ENCODE measurements at places on chromosomes 12 and 14.

DNA sequence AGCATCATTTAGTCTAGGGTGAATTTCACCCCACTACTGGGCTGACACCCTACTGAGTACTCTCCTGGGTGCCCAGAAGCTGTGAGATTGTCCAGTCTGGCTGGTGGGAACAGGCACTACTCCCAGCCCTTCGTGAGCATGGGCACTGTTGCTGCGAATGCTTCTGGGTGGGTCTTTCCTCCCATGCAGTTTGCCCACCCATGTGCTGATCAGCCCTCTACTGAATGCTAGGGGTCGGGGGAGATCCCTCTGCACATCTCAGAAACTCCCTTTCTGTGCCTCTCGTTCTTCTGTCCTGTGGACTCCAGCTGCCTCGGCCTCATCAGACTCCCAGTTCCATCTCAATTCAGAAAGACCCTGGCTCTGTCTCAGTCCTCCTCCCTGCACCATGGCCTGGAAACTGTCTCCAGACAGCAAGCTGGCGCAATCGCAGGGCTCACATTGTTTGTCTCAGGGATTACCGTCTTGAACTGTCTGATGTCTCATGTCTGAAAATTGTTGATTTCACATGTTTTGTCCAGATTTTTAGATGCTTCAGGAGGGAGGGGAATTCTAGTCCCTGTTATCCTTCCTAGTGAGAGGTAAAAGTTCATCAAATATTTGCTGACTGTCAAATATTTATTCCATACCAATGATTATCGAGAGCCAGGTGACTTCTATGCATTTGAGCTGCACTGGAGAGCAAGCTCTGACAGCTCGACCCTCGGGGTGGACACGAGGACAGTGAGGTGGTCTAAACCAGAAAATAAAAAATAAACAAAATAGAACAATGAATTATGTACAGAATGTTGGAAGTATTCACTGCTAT is 316.6 kb upstream of the RTL1 start:
- DNase-seq, result no peak

- DNase-seq, result no peak
Measured at GRCh38 chr12:102388469-102388868, 91.9 kb downstream of the IGF1 start.

- DNase-seq, result no peak
Measured at GRCh38 chr12:50514526-50515276, 9.9 kb downstream of the DIP2B start.

DNA sequence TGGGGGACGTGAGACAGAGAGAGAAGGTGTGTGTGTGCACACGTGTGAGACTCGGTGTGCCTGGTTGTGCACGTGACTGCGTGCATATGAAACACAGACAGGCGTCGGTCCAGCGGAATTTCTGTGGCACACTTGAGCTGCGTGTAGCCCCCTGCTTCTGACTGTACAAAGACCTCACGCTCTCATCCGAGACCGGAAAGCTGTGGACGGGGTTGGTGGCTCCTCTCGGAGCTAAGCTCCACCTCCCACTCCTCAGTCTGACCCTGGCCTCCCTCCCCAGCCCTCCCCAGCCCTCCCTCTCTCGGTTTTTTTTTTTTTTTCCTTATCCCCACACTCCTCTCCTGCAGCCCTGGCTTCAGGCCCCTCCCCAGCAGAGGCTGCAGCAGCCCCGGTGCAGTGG is 8.3 kb upstream of the C14orf180 start:
- DNase-seq, result no peak

GRCh38 chr12:13198876-13199275 is 2.4 kb downstream of the EMP1 start:
- DNase-seq, result no peak

- DNase-seq, result no peak
Measured at GRCh38 chr14:56608689-56609088, 29.1 kb downstream of the TMEM260 start.

- DNase-seq, result no peak
Measured at GRCh38 chr12:112839386-112839972, 47.9 kb downstream of the RPH3A start.

DNA sequence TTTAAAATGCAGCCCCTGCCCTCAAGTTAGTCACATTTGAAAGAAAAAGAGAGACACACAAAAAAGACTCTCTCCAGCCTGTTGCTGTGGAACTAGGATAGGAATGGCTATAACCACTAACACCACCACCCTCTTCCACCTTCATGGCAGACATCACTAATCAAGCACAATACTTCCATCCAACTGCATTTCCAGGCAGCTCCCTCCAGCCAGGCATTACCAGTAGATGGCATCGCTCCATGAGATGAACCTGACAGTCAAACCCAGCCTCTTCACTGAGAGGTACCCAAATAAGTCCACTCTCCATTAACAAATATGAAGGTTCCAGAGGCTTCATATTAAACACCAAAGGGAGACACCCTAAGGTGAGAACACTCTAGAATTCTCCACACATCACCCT is 24.4 kb downstream of the SLC8B1 start:
- DNase-seq, result no peak

DNA sequence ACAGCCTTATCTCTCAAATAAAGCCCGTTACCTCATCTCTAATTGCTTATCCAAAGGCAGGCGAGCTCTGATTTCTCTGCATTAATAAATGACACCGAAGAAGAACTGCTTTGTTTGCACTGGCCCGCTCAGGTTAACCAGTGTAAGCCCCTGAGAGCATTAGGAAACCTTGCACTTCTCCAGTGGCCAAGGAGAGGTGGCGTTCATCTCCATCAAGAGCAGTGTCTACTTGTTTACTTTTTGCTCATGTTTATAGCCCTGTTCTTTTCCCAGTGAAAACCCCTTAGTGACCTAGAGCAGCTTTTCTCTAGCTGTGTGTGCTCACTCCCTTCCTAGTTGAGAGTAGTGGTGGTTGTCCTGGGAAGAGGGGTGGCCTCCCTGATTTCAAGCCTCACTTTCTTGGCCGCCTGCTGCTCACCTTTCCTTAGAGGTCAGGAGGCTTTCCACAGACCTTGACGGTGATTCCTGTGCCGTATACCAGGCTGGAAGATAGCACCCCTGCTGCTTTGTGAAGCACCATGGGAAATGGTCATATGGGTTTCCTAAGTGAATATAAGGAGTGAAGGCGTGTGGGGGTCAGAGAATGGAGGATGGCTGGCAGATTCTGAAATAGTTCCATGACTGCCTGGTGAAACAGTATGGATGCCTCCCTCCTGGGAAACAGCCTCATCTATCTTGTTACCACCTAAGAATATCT is 16.6 kb downstream of the FBXW8 start:
- no peak for DNase-seq

DNA sequence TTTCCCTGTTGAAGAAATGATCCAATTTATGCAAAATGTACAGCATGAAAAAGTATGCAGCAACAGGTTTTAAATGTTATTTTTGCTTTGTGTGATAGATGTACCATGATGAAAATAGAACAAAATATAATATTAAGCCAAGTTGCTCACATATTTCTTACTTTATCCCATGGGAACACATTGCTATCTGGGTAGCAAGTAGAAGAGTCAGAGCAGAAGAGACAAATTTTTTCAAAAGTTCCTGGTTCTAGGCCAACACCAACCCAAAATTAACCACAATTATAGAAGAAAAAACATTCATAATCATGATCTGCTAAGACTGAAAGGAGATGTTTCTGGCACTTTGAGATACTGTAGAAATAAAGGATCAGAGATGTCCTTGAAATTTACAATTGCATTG is 79.9 kb upstream of the SYT10 start:
- DNase-seq, result no peak

DNA sequence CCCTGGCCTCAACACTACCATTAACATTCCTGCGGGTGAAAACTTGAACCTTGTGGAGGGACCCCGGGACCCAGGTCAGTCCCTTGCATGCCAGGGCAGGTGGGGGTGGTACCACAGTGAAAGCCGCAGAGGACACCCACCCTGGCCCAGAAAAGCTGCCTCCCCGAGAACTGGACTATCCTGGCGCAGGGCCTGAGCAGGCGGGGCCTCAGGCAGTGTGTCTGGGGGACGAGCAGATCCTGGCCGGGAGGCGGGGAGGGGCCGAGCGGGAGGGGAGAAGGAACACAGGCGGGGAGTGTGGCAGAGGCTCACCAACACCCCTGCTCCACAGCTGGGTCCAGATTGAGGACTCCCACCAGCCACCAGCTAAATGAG is 10.0 kb downstream of the AHNAK2 start:
- DNase-seq, result peak; percentile 78

DNA sequence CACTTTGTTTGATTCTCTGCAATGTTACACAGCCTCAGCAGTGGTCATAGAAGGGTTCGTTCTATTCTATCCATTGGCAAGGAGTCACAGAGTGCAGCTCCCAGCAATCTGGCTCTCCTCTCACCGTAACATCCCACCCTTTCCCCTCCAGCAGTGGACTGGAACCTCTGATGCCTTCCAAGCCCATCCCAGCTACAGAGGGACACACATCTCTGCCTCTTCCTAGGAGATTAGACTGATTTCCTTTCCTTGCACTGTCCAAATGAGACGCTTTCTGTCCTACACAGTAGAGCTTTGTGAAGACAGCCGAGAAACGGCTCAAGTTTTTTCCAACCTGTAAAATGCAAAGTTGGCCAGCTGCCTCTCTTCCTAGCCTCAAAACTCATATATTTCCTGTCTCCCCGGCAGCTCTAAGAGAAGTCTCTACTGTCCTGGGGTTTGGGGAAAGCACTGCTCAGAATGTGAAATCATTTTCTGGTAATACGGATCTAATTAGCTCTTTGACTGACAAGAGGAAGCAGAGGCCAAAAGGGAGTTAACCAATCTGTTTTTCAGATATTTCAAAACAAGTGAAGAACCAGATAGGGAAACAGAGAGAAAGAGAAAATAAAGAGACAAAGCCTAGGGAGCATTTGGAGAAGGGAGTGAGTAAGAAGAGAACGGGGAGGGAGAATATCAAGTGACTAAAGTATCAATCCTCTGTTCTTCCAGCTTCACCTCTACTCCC is 516 bp downstream of the NINJ2 start:
- DNase-seq, result no peak

- DNase-seq, result peak; percentile 6
Measured at GRCh38 chr14:52314595-52315354, 663 bp downstream of the PTGER2 start.

GRCh38 chr14:54742492-54743350 is 159.9 kb downstream of the GCH1 start:
- no peak for DNase-seq

DNA sequence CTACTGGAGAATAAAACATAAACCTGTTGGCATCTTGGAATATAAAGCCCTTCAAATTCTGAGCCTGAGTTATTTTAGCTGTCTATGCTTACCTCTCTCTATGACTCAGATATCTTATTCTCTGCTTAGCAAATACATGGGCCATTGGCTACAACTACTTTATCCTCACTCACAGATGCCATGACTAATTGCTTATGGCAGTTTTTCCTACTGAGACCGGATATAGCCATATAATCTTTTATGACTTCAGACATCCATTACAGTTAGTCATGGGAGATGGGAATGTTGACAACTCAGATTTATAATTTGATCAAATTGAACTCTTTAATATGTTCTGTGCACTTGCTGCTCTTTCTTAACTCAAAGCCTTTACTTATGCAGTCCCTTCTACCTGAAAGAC is 502.4 kb upstream of the ATP2B1 start:
- DNase-seq, result no peak

DNA sequence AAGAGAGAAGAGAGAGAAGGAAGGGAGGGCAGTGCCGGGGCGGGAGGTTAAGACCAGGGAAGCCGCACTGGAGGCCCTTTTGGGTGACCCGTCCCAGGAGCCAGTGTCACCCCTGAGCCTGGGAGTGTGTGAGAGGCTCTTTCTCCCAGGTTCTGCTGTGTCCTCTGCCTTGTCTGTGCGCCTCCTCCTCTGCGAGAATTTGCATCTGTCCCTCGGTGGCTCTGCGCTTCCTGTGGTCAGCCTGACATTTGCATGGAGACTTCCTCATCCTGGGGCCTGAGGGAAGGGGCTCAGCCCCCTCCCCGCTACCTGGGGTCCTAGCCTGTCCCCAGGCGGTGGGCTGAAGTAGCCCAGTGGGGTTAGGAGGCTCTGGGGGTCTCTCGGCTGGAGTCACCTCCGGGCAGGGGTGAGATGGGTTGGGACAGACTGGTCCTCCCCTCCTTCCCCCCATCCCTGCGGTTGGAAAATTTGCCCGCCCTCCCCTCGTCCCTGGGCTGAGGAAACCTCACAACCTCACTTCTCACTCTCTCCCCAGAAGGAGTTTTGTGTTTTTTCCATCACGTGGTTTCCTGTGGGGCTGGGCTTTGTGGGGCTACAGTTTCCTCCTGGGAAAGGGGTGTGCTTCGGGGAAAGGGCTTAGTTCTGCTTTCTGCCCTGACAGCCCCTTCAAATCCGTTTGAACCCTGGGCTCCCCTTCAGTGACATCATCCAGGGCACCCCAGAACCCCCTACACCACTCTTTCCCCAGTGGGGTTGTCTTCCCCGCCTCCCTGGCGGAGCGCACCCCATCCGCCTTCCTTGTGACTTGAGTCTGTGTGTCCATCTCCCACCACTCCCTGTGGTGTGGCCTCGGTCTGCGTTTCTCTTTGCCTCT is 2.5 kb downstream of the PTPN6 start:
- no peak for DNase-seq

DNA sequence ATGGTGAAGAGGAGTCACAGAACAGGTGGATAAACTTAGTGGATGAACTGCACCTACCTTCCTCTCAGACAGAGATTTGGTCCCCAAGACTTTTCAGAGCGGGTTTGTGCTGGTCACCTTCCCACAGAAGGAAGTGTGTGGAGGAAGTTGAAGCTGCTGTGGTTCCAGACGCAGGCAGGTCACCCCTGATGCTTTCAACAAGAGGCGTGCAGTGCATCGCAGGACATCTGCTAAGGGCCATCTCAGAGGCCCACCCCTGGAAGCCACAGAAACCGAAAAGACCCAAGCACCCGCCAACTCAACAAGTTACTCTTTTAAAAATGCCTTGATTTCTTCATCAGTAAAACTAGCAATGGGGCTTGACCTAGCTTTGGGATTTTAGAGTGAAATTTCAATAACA is 1.0 kb upstream of the GPX2 start:
- no peak for DNase-seq

GRCh38 chr14:95701846-95702221 is 12.1 kb downstream of the TCL1A start:
- no peak for DNase-seq

GRCh38 chr12:119457271-119457670 is 122.7 kb downstream of the CCDC60 start:
- DNase-seq, result no peak

DNA sequence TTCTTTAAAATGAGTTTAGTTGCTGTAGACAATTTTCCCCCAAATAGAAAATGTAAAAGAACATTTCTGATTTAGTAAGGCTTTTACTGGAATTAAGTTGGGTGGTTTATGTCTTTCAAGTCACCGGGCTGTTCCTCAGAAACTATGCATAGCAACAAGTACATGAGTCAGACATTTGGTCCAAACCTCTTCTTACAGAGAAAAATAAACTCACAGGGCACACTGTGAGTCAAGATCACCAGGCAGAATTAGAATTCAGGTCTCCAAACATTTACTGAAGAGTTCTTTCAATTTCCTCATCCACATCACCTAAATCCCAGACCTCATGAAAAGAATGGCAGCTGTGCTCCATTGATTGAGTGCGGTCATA is 476.1 kb upstream of the SOX5 start:
- DNase-seq, result no peak

Data from posterior cingulate gyrus (tissue), 11 donors.